ENCODE measurements at places on chromosomes 7 and 10.

DNA sequence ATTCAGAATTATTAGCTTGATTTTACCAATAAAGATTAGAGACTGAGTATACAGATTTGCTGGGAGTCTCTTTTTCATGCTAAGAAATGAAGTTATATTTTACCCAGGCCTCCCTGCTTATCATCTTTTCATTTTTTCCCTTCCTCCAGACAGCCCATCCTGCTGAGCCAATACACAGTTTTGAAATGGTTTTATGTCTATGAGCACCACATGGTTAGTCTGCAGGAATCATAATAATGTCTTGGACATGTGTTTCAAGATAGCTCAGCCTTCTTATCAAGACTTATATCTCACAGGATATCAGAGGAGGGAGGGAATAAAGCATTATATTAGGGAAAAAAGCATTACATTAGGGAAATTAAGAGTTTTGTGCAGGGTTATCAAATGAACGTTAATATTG lies 157.1 kb downstream of the EXOC4 start:
- DNase-seq = no peak

DNA sequence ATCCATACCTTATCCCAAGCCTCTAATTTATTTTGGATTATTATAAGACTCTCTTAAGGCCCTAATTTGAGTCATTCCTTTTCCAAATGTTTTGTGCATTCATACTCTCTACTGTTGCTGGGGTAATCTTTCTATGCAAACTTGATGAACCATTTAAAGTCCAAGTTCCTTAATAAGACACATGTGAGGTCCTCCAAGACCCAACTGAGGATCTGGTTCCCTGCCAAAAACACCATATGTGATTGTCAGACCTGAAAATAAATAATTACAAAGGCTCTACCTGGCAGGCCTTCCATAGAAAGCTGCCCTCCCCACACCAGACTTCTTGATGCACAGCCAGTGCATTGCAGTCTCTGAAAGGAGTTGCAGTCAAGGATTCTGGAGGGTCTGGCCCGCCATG lies 257.9 kb upstream of the AKR1E2 start:
- DNase-seq = no peak

- DNase-seq = no peak
These were observed 1.2 kb upstream of the C10orf143 start for GRCh38 chr10:130111852-130112180.

DNA sequence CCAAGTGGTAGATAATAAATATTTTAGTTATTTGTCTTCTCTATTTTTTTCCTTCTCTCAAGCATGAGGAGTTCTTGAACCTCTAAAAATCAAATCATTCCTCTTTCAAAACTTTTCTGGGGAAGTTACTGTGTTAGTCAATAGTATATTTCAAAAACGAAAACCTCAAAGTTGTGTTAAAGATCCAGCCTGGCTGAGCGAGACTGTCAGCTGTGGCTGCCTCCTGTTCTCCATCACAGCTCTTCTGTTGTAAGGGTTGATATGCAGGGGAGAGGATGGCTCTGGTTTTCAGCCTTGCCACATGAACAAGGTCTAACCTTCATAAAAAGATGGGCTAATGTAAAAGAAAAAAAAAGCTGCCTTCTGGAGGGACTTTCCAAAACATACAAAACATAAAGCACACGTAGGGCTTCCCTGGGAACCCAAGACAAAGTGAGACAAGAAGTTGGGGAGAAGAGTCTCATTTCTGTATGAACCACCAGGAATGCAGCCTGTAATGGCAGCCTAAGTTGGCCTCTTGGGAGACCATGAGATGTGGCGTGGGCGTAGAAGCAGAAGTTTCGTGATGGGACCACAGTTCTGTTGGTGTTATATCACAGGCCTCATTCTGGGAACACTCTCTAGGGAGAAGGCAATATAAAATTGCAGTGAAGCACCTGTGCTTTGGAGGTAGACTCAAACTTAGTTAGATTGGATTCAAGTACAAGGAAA lies 77.9 kb upstream of the FHIP2A start:
- DNase-seq = peak; percentile 67

GRCh38 chr10:132579027-132579859 lies 41.7 kb downstream of the INPP5A start:
- no peak for DNase-seq

DNA sequence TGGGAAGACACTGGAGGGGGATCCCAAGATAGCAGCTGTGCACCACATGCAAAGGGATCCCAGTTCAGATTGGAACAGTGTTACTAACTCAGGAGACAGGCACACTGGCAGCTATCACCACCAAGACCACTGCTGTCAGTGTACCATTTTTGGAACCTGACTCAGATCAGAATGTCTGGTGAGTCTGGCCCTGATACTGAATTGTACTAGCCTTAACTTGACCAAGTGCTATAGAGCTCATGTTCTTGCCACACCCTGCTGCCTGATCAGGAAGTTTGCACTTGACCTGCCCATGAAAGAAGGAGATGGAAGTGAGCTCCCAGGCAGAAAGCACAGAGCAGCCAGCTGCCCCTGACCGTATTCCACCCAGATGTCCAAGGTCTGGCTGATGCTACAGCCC lies 4.8 kb upstream of the PRRT4 start:
- no peak for DNase-seq

- DNase-seq = no peak
These were observed 29.3 kb downstream of the RHOBTB1 start for GRCh38 chr10:60914690-60915141.

DNA sequence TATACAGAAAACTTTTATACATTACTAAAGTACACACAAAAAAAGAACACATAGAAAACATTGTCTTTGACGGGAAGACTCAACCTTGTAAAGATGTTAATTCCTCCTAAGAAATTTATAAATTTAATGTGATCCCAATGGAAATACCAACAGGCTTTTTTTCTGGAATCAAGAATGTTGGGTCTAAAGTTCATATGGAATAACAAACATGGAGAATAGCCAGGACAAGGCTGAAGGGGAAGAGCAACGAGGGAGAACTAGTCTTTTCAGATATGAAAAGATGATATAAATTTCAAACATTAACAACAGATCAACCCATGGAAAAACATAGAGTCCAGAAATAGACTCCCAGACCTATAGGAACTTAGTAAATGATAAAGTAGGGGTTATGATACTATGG lies 19.8 kb downstream of the HIPK2 start:
- DNase-seq = no peak

DNA sequence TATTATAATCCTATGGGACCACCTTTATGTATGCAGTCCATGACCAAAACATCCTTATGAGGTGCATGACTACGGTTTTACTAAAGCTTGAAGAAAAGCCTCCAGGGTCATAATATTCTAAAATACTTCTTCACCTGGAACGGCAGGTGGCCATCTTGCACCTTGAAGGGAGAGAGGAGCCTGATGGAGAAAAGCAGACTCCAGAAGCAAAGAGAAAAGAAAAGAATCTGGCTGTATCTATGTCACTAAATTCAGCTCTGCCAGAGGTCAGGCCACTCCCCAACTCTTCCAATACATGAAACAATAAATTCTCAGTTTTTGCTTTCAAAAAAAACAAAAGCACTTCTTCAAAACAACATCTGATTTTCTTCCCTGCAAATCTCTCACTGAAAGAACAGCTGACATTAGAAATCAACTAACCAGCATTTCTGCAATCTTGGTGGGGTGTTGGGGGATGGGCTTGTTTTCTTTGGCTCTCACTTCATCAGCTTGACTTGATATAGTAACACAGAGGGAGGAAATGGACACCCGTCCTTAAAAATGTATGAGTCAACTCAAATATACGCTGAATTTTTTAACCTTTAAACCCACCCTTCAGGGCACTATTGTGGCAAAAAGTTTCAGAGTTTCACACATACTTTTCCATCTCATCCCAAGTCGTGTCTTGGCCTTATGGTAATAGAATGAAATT lies 21.7 kb downstream of the HIBADH start:
- DNase-seq = no peak

DNA sequence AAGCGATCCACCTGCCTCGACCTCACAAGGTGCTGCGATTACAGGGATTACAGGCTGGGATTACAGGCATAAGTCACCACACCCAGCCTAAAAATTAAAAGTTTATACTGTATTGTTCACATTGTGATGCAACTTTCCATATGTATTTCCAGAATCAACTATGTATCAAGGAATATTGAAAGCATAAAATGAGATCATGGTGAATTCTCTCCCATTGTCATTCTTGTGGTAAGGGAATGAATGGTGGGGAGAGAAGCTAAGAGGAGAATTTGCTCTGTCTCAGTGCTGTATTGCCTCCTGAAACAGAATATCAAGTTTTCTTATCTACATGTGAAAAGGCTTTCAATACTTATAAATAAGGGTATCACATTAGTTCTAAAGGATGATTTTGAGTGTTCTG lies 81.7 kb downstream of the CD36 start:
- DNase-seq = no peak

DNA sequence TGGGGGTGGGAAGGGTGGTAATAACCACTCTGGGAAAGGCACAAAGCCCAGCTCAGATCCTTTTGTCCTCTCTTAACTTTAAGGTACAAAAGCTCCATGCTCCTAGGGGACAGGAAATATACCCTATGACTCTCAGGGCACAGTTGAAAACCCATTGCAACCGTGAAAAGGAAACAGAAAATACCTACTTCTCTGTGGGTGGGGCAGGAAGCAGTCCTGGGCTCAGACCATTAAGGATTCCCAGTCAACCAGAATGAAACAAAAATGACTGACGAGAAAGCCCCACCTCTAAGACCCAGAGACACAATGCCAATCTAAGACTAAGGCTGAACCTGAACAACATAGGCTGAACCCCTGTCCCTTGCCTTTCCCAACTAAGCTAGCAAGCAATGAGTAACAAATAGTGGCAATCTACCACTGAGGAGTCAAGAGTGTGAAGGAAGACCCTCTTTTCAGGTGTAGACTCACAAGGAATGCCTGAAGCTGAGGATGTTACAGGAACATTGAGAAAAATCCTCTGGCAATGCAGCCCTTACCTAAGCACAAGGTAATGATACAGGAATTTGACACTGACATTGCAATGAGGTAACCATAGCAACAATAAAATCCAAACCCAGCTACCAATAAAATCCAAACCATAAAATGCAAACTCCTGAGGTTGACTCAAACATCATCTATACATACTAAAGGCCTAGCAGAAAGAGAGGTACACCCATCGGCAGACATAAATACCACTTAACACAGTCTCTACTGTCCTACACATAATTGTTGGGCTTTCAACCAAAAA lies 380.1 kb downstream of the HPSE2 start:
- DNase-seq = no peak

GRCh38 chr7:17523813-17524739 lies 225.6 kb downstream of the AHR start:
- no peak for DNase-seq

GRCh38 chr7:123070702-123071286 lies 75.3 kb upstream of the TAS2R16 start:
- no peak for DNase-seq

DNA sequence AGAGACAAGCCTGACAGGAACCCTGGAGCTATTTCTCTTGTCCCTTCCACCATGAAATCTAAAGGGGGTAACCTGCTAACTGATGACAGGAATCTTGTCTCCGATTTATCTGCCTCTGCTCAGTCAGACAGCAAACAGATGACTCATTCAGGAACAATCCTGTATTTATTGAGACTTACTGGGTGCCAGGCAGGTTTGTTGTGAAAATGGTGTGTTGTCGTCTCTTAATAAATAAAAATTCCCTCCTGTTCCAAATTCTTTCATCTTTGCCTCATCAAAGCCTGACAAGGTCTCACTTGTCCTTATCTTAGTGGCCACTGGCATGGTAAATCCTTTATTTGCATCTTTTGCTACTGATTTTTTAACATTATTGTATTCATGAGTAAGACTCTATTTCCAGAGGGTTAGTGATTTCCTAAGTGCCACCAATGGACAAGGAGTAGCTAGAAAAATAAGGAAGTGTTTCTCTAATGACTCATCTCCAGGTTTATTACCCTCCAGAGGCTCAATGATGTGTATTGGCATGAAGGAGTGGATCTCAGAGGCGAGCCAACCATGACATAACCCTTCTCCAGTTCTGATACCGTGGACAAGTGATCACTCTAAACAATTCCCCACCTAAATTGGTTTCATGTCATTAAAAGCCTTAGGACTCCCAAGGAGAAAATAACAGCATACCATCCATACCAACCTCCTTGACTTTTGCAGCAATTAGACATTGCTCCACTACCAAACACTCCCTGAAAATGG lies 724.0 kb downstream of the GRID1 start:
- no peak for DNase-seq

- no peak for DNase-seq
These were observed 399.5 kb upstream of the ANKRD30A start for GRCh38 chr10:36725581-36726520.

- DNase-seq = no peak
These were observed 34.3 kb downstream of the INPP5A start for GRCh38 chr10:132571650-132572544.

- no peak for DNase-seq
These were observed 28.2 kb downstream of the COL26A1 start for GRCh38 chr7:101390901-101391301.

DNA sequence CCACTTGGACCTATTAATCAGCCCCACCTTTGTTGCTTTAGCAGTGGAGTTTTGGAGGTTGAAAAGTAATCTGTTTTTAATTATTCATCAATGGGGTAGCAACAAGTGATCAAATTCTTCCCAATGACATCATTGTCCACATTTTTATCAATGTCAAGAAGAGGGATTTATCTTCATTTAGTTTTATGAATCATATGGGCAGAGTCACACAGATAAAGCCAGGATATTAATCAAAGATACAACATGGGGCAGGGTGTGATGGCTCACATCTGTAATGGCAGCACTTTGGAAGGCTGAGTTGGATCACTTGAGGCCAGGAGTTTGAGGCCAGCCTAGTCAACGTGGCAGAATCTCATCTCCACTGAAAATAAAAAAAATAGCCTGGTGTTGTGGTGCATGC lies 388.4 kb upstream of the POM121L12 start:
- DNase-seq = no peak

DNA sequence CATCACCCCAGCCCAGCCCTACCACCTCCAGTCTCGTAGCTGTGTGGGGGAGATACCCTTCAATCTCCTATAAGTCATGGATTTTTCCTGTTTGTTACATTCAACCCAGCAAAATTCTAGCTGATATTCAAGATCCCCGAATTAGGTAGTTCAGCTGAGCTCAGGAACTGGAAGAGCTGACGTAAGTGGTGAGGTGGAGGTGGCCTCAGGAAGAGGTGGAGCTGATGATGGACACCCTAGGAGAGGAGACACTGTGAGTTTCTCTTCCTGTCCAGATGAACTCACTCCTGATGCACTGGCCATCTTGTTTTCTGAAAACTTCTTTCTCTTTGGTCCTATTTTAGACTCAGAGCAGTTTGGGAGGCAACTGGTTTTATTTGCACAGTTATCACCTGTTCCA lies 90.5 kb upstream of the PITRM1 start:
- no peak for DNase-seq

- DNase-seq = no peak
These were observed 48.0 kb downstream of the MALRD1 start for GRCh38 chr10:19096501-19097073.

- no peak for DNase-seq
These were observed 31.6 kb downstream of the CALML5 start for GRCh38 chr10:5467634-5468255.

DNA sequence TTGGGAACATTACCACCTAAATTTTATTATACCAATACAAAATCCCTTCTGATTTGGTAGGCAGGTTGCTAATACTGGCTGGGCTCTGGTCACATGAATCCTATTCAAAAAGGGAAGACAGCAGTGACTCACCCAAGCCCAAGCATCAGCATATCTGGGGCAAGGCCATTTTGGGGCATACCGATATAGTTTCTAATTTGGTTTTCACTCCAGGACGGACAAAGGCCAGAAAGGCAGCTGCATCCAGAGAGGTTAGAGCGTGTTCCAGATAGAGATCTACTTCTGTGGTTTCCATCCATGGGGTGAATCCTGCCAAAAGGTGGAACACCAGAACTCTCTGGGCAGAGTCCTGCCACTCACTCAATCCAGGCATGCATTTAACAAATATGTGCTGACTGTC lies 335.8 kb downstream of the ELMO1 start:
- no peak for DNase-seq

All from inflammatory macrophage treated with lipopolysaccharide for 1 hour (primary cell).